ENCODE measurements at places on chromosomes 7 and 10.

DNA sequence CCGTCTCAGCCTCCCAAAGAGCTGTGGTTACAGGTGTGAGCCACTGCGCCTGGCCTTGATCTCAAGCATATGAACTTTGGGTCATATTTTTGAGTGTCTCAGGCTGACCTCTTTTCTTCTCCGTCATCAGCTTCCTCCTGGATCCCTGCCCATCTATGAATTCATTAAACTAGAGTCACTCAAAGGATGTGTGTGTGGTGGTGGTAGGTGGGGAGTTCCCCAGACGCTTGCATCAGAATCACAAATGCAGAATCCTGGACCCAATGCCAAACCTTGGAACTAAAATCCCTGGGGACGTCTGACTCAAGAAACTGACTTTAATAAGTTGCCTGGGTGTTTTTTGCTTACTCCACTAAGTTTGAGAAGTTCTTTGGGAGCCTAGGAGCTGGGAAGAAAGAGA, 6.7 kb upstream of the CREB5 start:
- no peak for DNase-seq

GRCh38 chr10:63899673-63900300, 378.6 kb downstream of the REEP3 start:
- no peak for DNase-seq

DNA sequence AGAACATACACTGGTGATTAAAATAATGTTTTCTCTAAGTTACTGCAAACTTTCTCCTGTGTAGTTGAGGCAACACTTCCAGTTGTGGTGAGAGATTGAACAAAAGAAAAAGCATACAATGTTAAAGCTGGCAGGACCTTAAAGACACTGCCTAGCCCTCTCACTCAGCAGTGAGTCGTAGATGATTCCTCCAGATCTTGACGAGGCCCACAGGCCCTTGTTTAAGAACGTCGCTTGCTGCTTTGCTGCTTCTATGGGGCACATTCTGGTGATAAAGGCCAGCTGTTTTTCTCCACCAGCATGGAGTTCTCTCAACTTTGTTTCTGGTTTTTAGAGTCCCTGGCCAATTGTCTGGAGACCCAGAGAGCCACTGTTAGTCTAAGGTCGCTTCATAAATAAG, 2.8 kb upstream of the DENND11 start:
- no peak for DNase-seq

- DNase-seq, result no peak
Measured at GRCh38 chr7:138015096-138015495, 13.2 kb upstream of the CREB3L2 start.

DNA sequence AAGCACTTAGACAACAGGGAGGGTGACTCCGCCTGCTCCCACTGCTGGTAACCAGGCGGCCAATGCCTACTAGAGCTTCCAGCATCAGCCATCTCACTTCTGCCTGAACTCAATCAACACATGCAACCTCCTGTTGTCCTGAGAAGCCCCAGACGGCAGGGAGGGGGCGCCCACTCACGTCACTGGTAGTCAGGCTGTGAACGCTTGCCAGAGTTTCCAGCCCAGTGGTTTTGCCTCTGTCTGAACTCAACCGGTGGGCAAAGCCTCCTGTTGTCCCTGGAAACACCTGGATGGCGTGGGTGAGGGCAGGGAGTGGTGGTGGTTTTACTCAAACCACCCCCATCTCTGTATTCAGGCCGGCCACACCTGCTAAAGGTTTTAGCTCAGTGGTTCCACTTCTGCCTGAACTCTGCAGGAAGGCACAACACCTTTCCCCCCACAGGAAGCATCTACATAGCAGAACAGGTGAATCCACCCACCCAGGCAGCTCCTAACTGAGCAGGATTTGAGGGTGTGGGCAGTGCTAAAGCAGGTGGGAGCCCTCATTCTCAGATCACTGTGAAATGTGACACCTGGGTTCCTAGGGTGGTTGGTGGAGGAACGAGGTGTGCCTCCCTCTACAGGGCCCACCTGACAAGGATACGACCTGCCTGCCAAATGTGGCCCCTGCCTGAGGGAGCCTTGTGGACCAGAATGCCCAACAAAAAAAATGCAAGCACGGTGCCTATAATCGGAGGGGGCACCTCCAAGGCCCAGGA, 563.0 kb upstream of the SEMA3D start:
- peak; percentile 20 for DNase-seq

- no peak for DNase-seq
Measured at GRCh38 chr10:29617880-29618340, 16.9 kb downstream of the SVIL start.

- no peak for DNase-seq
Measured at GRCh38 chr7:45331563-45331962, 174.0 kb downstream of the RAMP3 start.

DNA sequence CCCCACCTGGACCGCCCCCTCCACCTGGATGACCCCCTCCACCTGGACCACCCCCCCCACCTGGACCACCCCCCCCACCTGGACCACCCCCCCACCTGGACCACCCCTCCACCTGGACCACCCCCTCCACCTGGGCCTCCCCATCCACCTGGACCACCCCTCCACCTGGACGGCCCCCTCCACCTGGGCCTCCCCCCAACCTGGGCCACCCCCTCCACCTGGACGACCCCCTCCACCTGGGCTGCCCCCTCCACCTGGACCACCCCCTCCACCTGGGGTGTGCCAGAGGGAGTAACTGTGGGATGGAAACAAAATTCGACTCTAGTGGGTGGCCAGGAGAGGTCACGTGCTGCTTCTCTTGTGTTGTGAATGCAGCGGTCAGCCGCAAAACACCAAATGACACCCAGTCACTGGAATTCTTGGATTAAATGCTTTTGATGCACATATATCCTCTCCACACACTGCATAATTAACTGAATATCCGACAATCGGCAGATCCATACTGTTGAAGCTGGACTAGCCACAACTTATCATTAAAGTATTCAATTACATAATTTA, 316.7 kb downstream of the PTPRN2 start:
- DNase-seq, result no peak

DNA sequence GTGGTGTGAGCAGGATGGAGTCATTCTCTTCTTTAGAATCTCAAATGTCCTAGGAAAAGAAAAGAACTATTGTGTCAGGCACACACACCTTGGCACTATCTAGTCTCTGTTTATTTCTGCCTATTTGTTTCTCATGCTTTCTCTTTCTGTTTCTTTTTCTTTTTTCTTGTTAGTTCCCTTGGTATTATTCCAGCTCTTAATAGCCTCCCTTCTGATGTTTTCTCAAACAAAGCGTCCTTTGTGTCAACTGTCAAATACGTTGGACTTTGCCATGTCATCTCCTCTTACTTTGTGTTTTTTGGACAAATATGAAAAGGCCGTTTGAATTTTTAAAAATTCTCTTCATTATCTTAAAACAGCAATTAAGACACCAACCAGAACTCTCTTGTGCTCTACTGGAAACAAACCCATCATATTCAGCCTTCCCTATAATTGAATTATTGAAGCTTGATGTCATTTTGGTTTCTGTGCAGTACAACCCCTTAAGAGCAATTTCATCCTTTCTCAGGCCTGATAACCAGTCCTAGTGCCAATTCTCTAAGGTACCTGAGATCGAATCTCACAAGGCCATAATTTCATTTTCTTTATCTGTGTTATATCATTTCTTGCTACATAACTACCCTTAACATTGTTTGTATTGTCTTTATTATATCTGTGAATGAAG, 497.8 kb upstream of the NRP1 start:
- no peak for DNase-seq

DNA sequence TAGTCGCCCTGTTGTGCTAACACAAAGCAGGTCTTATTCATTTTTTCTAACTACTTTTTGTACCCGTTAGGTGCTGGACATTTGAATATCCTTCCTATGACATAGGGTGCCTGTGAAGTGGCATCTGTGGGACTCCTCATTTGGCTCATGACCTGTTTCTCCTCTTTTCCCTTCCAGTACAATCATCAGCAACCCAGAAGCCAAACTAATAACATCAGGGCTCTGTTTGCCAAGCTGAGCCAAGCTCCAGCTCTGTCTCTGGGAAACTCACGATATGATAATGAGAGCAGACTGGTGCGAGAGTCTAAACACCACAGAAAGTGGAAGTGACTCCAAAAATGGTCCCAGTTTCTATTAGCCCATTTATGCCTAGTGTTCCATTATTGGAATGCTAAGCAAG, 92.0 kb downstream of the SVIL start:
- DNase-seq, result no peak

- no peak for DNase-seq
Measured at GRCh38 chr7:36796850-36797536, 72.7 kb upstream of the AOAH start.

- no peak for DNase-seq
Measured at GRCh38 chr10:50275650-50276235, 24.4 kb upstream of the ASAH2 start.

DNA sequence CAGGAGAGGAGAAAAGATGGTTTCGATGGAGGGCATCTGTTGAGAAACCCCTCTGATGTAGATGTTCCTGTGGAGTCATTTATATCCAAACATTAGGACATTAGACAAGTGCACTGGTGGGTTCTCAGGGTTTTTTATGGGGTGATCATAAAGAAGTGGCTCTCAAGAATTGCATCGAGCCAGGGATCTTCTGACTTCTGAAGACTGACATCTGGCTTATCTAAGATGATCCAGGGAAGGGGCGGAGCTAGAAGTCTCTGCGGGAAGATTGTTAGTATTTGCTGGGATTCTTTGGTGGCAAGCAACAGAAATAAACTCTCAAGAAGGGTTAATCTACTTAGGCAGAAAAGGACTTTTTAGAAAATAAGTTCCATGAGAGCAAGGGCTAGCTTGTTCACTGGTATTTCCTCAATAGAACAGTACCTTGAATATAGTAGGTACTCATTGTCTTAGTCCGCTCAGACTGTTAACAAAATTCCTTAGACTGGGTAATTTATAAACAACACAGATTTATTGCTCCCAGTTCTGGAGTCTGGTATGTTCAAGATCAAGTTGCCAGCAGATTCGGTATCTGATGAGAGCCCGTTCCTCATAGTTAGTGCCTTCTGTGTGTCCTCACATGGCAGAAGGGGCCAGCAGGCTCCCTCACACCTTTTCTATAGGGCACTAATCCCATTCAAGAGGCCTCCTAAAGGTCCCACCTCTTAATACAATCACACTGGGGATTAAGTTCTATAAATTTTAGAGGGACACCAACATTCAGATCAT, 28.5 kb upstream of the SYPL1 start:
- DNase-seq, result no peak

- no peak for DNase-seq
Measured at GRCh38 chr7:137166363-137166762, 177.2 kb downstream of the PTN start.

DNA sequence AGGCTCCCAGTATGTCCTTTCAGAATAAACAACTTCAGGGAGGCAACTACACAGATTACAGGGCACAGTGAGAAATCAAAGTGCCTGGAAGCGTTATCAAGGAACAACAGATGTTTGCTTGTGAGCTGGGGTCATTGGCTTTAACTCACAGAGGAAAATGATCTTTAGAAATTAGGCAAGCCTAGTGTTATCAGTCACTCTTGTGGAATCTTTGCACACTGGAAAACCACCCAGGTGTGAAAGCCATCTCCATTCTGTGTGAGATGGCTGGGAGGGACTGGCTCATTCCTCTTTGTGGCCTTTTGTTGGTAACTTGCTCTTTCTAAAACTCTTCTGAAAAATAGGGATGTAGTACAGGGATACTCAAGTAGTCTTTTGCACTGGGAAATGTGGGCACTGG, 716.0 kb downstream of the XPNPEP1 start:
- no peak for DNase-seq

DNA sequence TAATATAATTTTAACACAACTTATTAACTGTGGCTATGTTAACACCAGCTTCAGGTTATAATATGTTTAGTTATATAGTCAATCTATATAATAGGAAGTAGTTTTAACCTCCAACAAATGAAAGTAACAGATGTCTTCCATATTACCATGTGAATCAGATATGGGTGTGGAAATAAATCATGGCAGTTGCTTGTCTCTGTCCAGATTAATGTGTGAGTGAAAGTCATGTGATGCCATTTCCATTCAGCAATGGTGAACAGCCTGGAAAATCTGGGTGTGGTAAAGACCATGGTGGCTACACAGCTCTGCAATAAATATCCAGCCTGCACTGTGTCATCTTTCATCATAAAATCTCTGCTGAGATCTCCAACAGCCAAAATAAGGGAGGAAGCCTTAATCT, 27.8 kb downstream of the HEPACAM2 start:
- no peak for DNase-seq

DNA sequence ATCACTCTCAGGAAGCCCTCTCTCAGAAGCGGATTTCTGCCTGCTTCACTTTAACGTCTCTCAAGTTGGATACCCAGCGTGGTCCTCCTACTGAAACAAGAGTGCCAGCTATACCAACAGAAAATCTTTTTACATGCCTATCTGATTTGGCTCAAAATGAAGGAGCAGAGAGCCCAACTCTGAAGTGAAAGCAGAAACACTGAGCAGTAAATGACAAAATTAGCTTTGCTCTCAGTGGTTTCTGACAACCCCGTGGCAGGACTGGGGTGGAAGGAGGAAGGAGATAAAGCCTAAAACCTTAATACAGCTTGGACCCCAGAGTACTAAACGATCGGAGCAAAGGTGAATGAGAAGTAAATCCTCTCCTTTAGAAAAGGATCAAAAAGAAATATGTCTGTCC, 25.1 kb upstream of the GPR37 start:
- no peak for DNase-seq

DNA sequence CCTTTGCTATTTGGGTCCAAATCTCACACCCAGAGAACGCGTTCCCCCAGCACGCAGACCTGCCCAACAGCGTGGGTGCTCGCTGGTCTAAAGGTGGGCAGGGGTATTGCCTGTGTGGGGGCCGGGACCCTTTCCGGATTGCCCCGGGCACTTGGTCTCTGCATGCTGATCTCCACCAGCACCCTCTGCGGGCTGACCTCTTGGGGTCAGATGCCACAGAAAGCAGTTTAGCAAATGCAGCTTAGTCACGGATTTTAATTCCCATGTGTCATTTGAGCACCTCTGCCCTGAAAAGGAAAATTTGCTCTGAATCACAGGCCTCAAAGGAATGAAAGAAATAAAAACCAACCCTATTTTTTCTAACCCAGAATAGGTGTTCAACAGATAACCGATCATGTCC, 46.7 kb downstream of the PKD1L1 start:
- no peak for DNase-seq

DNA sequence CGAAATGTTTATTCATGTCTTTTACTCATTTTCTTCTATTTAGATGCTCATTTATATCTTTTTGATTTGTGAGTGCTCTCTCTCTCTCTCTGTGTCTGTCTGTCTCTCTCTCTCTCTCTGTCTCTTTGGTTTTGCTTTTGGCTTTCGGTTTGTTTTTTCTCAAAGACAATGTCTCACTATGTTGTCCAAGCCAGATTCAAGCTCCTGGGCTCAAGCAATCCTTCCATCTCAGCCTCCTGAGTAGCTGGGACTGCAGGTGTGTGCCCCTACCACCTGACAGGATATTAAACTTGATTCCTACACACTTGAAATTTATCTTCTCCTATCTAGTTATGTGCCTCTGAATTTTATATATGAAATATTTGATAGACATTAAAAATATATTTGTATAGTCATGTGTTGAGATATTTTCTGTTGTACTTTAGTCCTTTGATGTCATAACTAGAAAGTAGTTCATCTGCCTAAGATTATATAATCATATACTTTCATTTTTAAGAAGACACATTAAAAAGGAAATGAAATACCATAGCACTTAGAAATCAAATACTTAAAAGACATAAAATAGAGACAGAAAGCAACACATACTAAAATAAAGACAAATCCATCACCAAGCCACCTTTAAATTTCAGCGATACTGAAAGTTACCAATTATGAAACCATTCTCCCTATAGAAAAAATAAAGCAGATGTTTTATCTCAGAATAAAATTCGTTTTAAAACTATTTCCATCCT, 68.1 kb upstream of the SFMBT2 start:
- no peak for DNase-seq
